ENCODE measurements at places on chromosomes 5 and 9. TPM values are rescaled to one million over a fixed set of nuclear protein-coding genes. Genes with fewer than 3 reads are reported as not detected.

DNA sequence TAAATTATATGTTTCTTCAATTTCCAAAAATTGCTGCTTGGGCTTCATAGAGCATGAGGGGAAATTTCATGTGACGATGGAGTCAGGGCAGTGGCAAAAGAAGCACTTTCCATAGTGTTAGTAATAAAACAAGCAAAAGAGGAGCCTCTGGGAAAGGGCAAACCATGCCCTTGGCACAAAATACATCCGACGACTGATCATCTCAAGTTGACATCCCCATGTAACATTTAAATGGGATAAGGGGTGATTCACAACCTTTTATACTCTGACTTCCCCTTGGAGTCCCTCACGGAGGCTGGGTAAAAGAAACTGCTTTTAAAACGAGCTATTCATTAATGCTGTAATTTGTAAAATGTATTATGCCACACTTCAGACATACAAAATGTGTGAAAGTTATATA is 161.4 kb upstream of the DMRT1 start:
- no peak for DNase-seq

DNA sequence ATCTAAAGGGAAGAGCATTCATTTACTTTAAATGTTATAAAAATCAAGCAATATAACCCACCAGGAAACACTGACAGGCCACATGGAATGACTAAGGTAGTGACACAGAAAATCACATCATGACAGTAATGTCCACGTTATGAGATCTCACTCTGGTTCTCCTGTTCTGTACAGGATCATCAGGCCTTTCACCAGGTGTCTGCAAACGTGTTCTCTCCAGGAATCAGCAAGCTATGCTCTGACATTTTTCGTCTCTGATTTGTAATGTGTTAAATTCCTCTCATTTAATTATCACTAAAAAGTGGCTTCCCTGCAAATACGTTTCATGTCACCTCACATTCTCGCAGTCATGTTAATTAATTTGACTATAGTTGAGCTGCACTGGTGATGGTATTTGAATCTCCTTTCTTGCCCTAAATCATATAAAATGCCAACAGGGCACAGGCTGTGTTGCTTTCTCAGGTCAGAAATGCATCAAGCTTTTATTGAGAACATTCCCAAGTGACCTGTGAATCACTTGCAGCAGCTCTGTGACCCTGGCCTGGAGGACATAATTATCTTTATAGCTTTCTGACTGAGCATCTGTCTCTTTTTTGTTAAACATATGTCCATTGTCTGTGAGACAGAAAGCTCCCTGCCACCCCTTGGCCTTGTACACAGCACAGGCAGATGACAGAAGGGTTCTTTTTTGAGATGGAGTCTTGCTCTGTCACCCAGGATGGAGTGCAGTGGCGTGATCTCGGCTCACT is 196.2 kb downstream of the DIRAS2 start:
- no peak for DNase-seq

DNA sequence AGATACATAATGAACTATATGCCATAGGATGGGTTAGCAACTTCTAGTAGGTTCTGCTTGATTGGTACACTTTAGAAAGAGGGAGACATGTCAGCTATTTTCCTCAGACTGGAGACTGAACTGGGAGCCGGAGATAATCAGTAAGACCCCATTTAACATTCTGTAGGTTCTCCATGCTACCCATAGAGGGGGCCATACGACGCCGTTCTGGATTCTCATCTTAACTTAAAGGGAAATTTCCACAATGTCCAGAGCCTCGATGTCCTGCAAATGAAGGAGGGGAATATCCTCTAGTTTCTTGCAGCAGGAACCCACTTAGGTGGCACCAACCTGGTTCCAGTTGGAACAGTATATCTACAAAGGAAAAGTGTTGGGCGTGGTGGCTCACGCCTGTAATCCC is 22.3 kb upstream of the NPM1 start:
- DNase-seq, result no peak

The ANKRD31 gene
- 0.06 TPM for total RNA-seq
